Prostate gland (tissue), 2 donors: ENCODE measurements at places on chromosomes 1 and 21.
A peak's percentile ranks its signal among the peaks of the same experiment; 100 is the strongest.

- no peaks in the 10 kb centered on the region for H3K4me1 ChIP-seq
- no peaks in the 10 kb centered on the region for H3K27me3 ChIP-seq
- H3K27ac ChIP-seq = no peak overlapping the region
- H3K36me3 ChIP-seq = peaks cover 4% of the 10 kb centered on the region
- DNase-seq = no peak
Measured at GRCh38 chr1:202752774-202753173, 42.5 kb upstream of the SYT2 start.

GRCh38 chr1:154466206-154466605 is 35.8 kb upstream of the TDRD10 start:
- no peak for DNase-seq
- no peaks in the 10 kb centered on the region for H3K36me3 ChIP-seq
- H3K27ac ChIP-seq = no peak overlapping the region
- no peak overlapping the region for H3K4me3 ChIP-seq

- H3K27me3 ChIP-seq = no peaks in the 10 kb centered on the region
- no peaks in the 10 kb centered on the region for H3K4me1 ChIP-seq
- H3K36me3 ChIP-seq = no peaks in the 10 kb centered on the region
- DNase-seq = no peak
- H3K27ac ChIP-seq = no peak overlapping the region
Measured at GRCh38 chr1:56625819-56626440, 19.2 kb upstream of the PRKAA2 start.

- no peaks in the 10 kb centered on the region for H3K27me3 ChIP-seq
- no peaks in the 10 kb centered on the region for H3K36me3 ChIP-seq
- no peaks in the 10 kb centered on the region for H3K4me1 ChIP-seq
- H3K27ac ChIP-seq = no peak overlapping the region
Measured at GRCh38 chr1:30636621-30637020, 86.8 kb downstream of the MATN1 start.

DNA sequence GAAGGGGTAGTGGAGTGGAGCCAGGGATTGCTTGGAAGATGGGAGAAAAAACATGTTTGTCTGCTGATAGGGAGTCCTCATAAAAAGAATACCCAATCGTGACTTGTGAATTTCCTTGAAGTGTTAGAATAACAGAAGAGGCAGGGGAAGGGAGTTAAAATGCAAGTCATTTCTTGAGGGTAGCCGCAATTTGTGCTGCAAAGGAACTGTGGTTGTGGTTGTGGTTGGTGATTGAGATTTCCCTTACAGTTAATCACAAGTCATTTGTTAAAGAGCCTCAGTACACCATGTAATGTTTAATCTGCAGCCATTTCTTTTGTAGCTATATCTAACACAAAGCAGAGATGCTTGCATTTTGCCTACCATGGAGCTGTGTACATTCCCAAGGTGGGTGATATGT is 38.5 kb upstream of the EGLN1 start:
- H3K27ac ChIP-seq = no peak overlapping the region
- no peaks in the 10 kb centered on the region for H3K27me3 ChIP-seq
- H3K36me3 ChIP-seq = no peaks in the 10 kb centered on the region
- H3K4me1 ChIP-seq = no peaks in the 10 kb centered on the region
- no peak overlapping the region for H3K4me3 ChIP-seq

DNA sequence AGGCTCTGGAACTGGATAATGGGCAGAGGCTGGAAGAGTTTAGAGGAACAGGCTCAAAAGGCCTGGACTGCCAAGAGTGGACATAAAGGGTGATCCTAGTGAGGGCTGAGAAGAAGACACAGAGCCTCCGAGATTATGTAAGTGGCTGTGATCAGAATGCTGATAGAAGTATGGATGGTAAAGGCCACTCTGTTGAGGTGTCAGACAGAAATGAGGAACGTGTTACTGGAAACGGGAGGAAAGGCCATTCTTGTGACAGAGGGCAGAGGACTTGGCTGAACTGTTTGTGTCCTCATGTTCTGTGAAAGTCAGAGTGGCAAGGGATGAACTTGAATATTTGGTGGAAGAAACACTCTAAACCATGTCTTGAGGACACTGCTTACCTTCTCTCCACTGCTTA is 6.7 kb upstream of the ABCG1 start:
- no peaks in the 10 kb centered on the region for H3K4me1 ChIP-seq
- no peak overlapping the region for H3K27ac ChIP-seq
- no peaks in the 10 kb centered on the region for H3K36me3 ChIP-seq
- H3K4me3 ChIP-seq = no peak overlapping the region

GRCh38 chr1:3145532-3146325 is 76.7 kb downstream of the PRDM16 start:
- no peak for DNase-seq
- H3K27ac ChIP-seq = no peak overlapping the region
- H3K27me3 ChIP-seq = peaks cover 8% of the 10 kb centered on the region
- no peaks in the 10 kb centered on the region for H3K36me3 ChIP-seq

- H3K36me3 ChIP-seq = no peaks in the 10 kb centered on the region
- peak overlapping the region; percentile 60 for H3K27ac ChIP-seq
- peaks cover 6% of the 10 kb centered on the region for H3K4me1 ChIP-seq
- no peak overlapping the region for H3K4me3 ChIP-seq
- peak; percentile 73 for DNase-seq
Measured at GRCh38 chr1:93673163-93673829, 8.3 kb downstream of the BCAR3 start.

DNA sequence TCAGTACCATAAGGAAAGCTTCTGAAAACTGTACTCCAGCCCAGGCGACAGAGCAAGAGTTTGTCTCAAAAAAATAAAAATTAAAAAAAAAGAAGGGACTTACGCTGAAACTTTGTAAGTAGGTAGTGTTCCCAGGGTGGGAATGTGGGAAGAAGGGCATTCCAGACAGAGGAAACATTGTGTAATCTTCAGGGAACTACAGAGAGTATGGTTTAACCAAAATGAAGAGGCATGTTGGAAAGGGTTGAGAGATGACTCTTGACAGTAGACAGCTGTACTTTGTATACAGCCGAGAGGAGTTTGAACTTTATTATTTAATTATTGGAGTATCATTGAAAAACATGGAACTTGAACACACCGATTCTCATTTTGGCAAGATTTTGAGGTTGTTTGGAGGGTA is 43.0 kb downstream of the PPP2R5A start:
- no peak for DNase-seq
- H3K27me3 ChIP-seq = no peaks in the 10 kb centered on the region
- H3K4me3 ChIP-seq = no peak overlapping the region
- no peaks in the 10 kb centered on the region for H3K4me1 ChIP-seq
- H3K36me3 ChIP-seq = no peaks in the 10 kb centered on the region
- no peak overlapping the region for H3K27ac ChIP-seq

DNA sequence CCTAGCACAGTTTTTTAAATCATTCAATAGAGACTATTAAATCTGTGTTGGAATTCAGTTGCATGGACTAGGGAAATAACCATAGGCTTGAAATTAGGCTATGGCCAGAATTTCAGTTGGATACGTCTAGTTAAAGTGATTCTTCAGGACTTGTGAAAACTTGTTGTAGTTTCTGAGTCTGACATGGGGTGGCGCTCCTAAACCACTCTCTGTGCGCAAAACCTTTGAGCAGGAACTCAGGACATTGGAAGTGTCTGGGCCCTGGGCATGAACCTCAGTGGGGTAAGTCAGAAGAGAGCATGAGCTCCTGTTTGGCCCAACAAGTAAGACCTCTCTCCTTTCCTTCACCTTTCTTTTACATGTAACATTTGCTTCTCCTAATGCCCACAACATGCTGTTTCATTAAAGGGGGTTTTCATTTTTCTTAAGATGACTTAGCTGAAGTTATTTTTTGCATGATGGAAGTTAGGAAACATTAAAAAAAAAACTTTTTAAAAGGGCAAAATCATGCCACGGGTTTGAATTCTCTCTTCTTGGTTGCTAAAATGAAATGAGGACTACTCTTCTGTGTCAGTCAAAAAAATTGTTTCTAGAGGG is 17.1 kb upstream of the CCDC190 start:
- no peak overlapping the region for H3K4me3 ChIP-seq
- no peak overlapping the region for H3K27ac ChIP-seq
- H3K4me1 ChIP-seq = peaks cover 4% of the 10 kb centered on the region
- no peaks in the 10 kb centered on the region for H3K36me3 ChIP-seq
- peak; percentile 44 for DNase-seq

- no peak overlapping the region for H3K27ac ChIP-seq
- H3K27me3 ChIP-seq = no peaks in the 10 kb centered on the region
- no peaks in the 10 kb centered on the region for H3K4me1 ChIP-seq
- no peak for DNase-seq
- H3K4me3 ChIP-seq = no peak overlapping the region
Measured at GRCh38 chr1:59994302-59995198, 68.0 kb upstream of the CYP2J2 start.

DNA sequence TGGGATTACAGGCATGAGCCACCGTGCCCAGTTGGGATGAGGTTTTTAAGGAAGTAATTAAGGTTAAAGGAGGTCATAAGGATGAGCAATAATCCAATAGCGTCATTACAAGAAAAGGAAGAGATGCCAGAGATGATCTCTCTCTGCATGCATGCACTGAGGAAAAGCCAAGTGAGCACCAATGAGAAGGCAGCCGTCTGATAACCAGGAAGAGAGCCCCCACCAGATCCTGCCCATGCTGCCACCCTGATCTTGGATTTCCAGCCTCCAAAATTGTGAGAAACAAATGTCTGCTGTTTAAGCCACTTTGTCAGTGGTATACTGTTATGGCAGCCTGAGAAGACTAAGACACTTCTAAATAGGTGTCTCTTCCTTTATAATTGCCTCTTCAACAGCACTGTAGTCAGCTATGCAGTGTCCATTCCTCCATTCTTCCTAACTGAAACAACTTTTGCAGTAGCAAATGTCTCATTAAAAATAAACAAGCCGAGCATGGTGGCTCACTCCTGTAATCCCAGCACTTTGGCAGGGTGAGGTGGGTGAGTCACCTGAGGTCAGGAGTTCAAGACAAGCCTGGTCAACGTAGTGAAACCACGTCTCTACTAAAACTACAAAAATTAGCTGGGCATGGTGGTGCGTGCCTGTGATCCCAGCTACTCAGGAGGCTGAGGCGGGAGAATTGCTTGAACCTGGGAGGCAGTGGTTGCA is 216.2 kb upstream of the RUNX1 start:
- H3K4me3 ChIP-seq = no peak overlapping the region
- H3K27ac ChIP-seq = no peak overlapping the region
- DNase-seq = no peak

- H3K27ac ChIP-seq = no peak overlapping the region
- H3K4me3 ChIP-seq = no peak overlapping the region
- H3K27me3 ChIP-seq = no peaks in the 10 kb centered on the region
- no peak for DNase-seq
Measured at GRCh38 chr1:154874465-154874864, 4.4 kb upstream of the KCNN3 start.
